ENCODE measurements at places on chromosomes 7 and 10.

DNA sequence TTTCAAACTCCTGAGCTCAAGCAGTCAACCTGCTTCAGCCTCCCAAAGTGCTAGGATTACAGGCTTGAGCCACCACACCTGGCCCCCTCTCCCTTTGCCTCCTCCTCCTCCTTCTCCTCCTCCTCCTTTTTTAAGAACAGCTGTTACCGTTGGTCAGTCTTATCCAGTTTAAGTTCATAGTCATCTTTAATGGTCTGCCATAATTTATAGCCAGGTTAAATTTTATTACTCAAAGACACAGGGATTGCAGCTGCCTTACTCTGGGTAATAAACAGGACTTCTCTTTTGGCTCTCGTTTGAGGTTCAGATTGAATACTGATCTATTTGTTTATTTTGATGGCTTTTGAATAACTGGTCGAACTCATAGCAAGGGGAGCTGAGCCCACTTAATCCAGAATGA lies 35.2 kb downstream of the ATOH7 start:
- no peak for DNase-seq

DNA sequence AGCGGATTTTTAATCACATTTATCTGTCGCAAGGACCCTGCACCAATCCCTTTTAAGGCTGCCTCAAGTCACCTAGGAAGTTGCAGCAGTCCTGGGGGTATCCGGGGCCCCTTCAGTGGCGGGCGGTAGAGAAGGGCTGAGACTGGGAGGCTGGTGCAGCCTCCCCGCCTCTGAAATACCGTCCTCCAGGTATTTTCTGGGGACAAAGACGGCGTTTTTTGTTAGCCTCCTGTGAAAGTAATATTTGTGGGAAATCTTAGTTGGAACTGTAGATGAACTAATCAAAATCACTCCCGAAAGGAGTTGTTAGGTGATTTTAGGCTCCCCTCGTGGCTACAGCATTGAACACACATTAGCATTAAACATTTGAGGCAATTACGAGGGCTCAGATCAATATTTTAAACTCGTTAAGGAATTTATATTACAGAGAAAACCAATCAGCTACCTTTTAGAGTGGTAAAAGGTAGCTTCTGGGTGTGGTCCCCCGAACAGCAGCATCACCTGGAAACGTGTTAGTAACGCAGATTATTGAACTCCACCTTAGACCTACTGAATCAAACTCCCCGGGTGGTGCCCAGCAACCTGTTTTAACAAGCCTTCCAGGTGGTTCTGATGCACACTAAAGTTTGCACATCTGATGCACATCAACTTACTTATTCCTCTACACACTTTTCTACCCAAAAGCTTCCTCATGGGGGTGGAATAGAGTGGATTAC lies 530 bp upstream of the ANXA7 start:
- DNase-seq, result peak; percentile 30

DNA sequence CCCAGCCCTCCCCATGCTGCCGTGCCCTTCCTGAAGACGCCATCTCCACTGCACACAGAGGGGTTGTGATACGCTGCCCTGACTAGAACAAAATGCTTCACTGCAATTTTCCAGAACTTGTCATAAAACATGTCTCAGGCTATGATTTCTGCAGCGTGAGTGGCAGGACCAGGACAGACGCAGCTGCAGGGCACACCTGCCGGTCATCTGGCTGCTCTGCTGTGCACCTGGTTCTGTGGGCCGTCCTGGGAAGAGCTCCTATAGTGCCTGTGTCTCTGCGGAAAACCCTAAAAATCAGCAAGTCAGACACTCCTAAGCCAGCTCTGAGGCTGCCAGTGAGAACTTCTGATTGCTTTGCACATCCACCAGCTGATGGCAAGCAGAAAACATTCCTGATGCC lies 39.7 kb upstream of the DIP2C start:
- DNase-seq, result no peak

DNA sequence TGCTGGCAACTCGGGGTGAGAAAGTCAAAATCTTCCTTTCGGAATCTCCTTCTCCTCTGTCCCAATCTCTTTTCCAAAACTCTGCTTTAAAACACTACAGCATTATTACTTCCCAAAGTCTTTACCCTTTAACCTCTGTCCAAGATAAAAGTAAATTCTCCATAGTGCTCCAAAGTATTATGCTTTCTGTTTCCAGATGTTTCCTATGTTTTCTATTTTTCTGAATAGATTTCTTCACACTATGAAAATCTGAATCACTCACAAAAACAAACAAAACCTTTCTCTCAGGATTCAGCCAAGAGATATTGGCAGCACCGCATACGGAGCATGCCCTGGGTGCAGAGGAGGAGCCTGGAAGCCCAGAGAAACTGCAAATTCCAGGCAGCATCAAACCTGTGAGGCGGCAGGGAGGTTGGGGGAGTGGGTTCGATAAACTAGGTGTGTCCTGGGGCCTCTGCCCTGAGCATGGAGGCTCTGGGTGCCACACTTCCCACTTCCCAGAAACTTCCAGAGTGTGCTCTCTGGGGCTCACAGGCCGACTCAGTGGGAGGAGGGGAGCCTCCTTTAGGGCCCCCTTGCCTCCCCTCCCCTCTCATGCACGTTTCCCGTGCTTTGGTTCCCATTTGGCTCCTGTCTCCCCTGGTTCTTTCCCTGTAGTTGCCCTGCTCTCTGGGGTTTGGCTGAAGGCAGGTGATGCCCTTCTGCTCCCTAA lies 35.6 kb downstream of the VIPR2 start:
- DNase-seq, result peak; percentile 43

- DNase-seq, result no peak
Observed at GRCh38 chr10:128221117-128221516, 94.9 kb upstream of the MKI67 start.

Measured in MCF 10A (cell line).